AG04449 (cell line): ENCODE measurements at places on chromosomes 11 and 22.

- peak; percentile 65 for DNase-seq
Measured at GRCh38 chr22:31102441-31103081, 4.8 kb downstream of the SELENOM start.

DNA sequence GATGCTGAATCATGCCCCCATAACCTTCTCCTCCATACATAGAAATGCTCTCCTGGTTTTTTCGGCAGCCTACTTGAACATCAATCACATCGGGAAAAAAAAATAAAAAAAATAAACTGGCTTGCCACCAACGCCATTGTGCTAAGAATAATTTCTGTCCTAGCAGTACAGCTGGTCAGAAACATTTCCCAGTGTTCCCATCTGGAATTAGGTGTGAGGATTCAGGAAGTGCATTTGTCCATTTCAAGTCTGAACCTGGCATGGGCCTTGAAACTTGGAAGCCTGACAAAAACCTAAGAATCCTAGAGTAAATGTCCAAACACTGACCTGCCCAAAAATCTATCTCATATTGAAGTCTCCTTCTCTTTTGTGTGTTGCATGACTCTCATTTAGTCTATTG, 16.6 kb upstream of the NAV2 start:
- no peak for DNase-seq

- DNase-seq: no peak
Measured at GRCh38 chr22:21982338-21982965, at the start of gene TOP3B. TSS of gene TOP3B (minus strand) at chr22:21982787. CDS start at chr22:21975709, 7,078 bp downstream.

GRCh38 chr11:96160732-96161306, 182.2 kb downstream of the MAML2 start:
- DNase-seq: no peak

GRCh38 chr22:40414311-40414710, 43.9 kb downstream of the SGSM3 start:
- DNase-seq: no peak

DNA sequence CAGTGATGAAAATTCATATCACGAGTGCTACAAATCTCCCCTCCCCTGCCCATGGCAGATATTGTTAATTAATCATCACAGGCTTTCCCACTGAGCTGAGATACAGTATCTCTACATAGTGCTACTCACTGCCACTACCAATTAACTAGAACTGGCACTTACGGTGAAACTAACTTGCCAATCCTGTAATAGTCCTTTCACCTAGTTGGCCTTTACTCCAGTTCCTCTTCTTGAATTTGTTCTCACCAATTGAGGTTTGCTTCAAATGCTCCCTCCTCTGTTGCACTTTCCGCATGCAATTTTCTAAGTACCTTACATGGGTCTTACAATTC, 11.9 kb upstream of the PRRG4 start:
- no peak for DNase-seq

GRCh38 chr22:34847072-34847471, 218.9 kb upstream of the ISX start:
- no peak for DNase-seq

DNA sequence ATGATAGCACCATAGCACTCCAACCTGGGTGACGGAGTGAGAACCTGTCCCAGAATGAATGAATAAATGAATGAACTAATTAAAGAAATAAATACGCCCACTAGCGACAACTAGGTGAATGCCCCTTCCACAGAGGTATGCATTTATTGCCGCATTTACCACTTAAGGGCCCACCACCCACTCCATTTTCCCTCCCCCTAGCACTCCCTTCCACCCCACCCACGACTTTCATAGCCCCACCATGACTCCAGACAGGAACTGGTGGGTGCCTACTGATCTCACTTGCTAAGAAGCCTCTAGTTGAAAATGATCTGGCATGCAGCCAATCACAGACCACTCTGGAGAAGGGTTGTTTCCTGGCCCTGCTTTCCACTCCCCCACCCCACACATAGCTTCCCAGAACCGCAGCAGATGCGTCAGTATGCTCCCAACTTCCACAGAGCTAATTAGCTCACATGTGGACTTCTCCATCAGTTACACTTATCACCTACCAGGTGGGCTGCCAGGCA, 167.6 kb downstream of the WT1 start:
- no peak for DNase-seq

DNA sequence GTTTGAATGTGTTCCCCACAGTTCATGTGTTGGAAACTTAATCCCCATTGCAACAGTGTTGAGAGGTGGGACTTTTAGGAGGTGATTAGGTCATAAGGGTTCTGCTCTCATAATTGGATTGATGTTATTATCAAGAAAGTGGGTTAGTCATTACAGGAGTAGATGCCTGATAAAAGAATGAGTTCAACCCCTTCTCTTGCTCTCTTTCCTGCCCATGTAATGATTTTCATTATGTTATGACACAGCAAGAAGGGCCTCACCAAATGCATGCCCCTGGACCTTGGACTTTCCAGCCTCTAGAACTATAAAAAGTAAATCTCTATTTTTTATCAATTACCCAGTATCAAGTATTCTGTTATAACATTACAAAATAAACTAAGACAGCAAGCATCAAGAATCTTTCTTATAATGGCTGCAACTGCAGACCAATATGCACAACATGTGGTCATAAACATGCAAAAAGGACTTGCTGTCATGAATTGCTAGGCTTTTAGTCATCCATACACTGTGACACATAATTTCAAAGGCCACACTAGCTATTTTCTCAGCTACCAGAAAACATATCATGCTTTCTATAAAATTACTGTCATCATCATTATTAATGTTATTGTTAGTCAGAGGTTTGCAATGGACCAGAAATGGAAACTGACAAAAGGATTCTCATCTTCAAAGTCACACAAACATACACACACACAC, 99.9 kb upstream of the GUCY1A2 start:
- DNase-seq: no peak

- no peak for DNase-seq
Measured at GRCh38 chr11:6640985-6641701, 14.5 kb downstream of the DCHS1 start.

GRCh38 chr11:18696638-18697225, 1.8 kb upstream of the TMEM86A start:
- DNase-seq: peak; percentile 34

GRCh38 chr11:65952052-65952521, 6.8 kb downstream of the TSGA10IP start:
- DNase-seq: no peak

GRCh38 chr22:37281646-37282384, 493 bp upstream of the CYTH4 start:
- DNase-seq: no peak

DNA sequence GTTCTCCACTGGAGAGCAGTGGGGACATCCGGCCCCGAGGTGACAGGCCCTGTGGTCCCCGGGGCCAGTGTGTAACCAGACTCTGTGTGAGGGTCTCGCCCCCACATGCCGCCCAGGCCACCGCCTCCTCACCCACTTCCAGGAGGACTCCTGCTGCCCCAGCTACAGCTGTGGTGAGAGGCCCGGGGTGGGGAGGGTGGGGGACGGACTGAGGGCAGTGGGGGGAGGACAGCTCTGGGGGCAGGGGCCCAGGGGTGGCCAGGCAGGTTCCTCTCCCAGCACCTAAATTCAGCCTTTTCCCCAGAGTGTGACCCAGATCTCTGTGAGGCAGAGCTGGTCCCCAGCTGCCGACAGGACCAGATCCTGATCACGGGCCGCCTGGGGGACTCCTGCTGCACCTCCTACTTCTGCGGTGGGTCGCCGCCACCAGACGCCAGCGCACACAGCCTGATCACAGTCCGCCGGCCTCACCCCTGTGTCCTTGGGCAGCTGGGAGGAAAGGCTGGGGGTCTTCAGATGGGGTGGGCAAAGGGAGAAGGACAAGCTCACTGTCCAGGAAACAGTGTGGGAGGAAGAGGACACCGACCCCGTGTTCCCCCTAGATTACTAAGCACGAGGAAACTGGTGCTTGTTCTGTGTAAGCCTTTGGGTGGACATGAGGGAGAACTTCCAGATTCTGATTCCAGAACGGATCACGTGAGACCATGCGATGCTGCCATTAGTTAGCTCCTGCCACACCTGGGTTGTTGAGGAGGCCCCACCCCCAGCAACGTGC, 84.4 kb upstream of the MYOD1 start:
- no peak for DNase-seq

DNA sequence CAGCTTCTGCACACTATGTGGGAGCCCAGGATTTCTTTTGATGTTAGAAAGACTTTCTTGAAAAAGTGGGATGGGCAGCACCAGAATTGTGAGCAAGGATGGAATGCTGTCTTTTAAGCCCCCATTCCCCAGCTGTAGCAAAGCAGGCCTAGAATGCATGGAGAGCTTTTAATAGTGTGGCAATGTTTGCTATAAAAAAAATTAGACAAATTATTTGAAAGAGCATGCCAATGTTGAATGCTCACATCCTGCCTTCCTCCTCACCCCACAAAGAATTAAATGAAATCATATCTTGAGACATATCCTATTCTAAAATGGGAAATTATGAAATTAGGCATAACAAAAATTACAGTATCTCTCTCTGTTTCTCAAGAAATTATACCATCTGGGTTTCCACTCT, 154.7 kb downstream of the C11orf91 start:
- DNase-seq: peak; percentile 40

GRCh38 chr11:121452609-121453150, at the start of gene SORL1-AS1:
TSS of gene SORL1-AS1 (minus strand) at chr11:121452967.
- no peak for DNase-seq

- DNase-seq: no peak
Measured at GRCh38 chr22:44393066-44393465, 80.3 kb upstream of the SHISAL1 start.

DNA sequence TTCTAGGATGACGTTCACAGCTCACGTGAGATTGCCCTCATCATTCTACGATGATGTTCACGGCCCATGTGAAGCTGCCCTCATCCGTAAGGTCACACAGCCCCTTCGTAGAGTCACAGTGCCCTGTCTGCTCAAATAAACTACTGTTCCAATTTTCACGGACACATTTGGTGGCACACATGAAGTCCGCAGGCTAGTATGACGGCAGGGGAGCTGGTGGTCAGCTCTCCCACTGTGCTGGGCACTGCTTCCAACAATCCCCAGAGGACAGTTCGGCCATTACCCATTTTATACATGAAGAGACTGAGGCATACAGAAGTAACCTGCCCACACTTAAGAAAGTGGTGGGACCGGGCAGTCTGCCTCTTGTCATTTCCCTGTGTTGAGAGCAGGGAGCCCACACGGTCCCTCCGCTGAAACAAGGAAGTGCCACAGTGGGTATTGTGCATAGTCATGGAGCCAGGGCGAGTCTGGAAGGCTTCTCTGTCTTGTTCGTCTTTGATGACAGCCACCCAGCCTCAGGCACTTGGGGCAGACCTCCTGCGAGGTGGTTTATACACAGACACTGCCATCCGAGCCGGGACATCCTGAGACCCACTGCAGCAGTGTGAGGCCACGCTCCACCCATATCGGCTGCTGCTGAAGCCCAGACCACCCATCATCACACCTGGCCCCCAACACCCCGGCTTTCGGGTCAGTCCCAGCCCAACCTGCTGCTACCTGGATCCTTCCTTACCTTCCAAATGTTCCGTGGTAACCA, 114.3 kb downstream of the PHF21B start:
- no peak for DNase-seq

GRCh38 chr11:764322-765024, 12.8 kb downstream of the GATD1 start:
- DNase-seq: no peak

DNA sequence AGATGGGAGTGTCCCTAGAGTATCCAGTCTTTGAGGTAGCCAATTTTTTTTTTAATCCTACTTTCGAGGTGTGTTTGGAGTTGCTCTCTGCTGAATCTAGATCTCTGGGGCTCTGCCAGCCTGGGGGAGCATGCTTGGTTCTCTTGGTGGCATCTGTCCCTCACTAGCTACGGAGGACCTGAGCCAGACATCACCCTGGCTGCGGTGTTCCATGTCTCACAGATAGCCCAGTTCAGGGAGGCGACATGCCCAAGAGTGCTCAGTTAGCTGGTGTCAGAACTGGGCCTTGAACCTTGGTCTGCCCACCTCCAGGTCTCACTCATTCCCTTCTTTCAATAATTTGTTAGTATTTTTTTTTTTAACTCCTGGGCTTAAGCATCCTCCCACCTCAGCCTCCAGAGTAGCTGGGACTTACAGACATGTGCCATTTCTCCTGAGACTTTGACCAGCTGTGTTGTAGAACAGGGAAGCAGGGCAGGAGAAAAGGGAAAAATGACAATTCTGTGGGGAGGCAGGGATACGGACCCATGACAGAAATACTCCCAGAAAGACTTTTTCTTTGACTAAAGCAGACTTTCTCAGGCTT, 621 bp downstream of the HMOX1 start:
- DNase-seq: no peak

GRCh38 chr11:28139841-28140415, 31.7 kb downstream of the METTL15 start:
- DNase-seq: no peak

GRCh38 chr22:37294747-37295146, 12.4 kb downstream of the CYTH4 start:
- DNase-seq: no peak

DNA sequence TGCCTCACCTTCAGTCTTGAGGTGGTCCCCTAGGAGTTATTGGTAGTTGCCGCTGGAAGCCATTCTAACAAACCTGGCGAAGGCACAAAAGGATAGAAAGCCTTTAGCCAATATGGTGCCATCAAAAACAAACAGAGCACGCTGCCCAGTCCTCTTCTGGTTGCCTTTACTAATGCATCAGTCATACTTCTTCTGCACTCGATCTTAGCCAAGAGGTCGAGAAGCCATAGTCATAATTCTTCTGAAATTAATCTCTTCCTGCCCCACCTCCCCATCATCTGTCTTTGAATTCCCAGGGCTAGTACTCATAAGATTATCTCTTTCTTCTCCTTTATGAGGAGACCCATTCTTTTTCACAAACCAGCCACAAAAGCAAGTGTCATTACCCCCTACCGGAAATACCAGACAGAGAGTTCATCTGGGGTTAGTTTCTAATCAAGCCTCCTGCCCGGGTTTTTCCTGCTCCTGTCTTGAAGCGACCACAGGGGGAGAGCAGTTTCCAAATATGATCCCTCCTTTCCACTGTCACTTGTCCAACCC, 21.4 kb upstream of the EHF start:
- DNase-seq: peak; percentile 41

GRCh38 chr11:72606748-72607468, 67.3 kb downstream of the PDE2A start:
- DNase-seq: no peak

DNA sequence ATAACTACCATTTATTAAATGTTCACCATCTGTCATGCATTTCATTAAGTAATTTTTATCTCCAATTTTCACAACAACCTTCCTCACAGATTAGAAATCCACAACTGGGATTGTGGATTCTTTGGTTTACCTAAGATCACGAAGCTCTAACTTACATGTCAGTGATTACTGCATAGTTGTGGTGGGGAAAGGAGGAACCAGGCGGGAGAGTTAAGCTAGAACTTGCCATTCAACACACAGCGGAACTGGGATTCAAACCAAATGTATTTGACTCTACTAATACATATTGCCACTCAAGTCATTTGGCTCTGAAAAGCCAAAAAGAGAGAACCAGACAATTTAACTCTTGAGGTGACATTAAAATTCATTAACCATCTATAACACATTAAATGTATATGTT, 10.4 kb upstream of the LAYN start:
- no peak for DNase-seq

- no peak for DNase-seq
Measured at GRCh38 chr11:130118165-130118564, 41.4 kb upstream of the ST14 start.

- no peak for DNase-seq
Measured at GRCh38 chr11:95849087-95849825, 59.0 kb downstream of the CEP57 start.

- DNase-seq: no peak
Measured at GRCh38 chr11:69135420-69136363, 20.0 kb upstream of the SMIM38 start.
